Stimulated activated CD4-positive, alpha-beta T cell treated with anti-CD3 and anti-CD28 coated beads, Interleukin-1b, Interleukin-23, amount 100 ng/mL, for 48 hours (primary cell): ENCODE measurements at places on chromosomes 1 and 21.

GRCh38 chr1:58738876-58739275, 39.0 kb upstream of the MYSM1 start:
- DNase-seq: no peak

GRCh38 chr1:104238991-104239390, 489.3 kb downstream of the AMY1C start:
- no peak for DNase-seq

DNA sequence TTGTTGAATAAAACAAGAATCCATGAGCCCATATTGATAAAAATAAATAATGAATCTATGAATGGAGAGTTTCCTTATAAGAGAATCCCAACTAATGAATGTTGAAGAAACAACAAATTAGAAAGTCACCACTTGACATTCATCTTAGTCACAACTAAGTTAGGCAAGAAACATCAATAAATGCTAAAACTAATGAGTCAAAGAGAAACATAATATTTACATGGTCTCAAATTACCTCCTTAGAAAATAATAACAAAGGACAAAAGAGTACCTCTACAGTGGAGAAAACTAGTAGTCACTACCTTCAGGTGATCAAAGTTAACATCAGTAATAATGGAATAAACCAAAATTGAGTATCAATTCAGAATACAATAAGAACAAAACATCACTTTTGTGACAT, 93.5 kb downstream of the AKT3 start:
- DNase-seq: no peak

GRCh38 chr1:40312238-40313205, 4.6 kb downstream of the COL9A2 start:
- DNase-seq: peak; percentile 16

- DNase-seq: no peak
These were observed 34.0 kb downstream of the FH start for GRCh38 chr1:241485554-241485992.
